HT1080 (cell line): ENCODE measurements at places on chromosomes 16 and 17. TPM values are rescaled to one million over a fixed set of nuclear protein-coding genes. Genes with fewer than 3 reads are reported as not detected.

Gene KIFC3
- 134 and 140 TPM in 2 replicates for total RNA-seq

Gene KRT39
- not detected in 2 replicates for total RNA-seq

Gene ST6GALNAC1
- total RNA-seq, result not detected in 2 replicates

Gene SNAI3
- total RNA-seq, result 0.30 and 0.51 TPM in 2 replicates

Gene OTOP3
- not detected in 2 replicates for total RNA-seq

Gene YBX2
- total RNA-seq, result not detected in 2 replicates

Gene KRTAP9-9
- not detected in 2 replicates for total RNA-seq

Gene CEP295NL
- total RNA-seq, result 0.27 and 0.55 TPM in 2 replicates
